ENCODE measurements at places on chromosomes 12 and 14.

GRCh38 chr12:81585787-81586186 lies 173.4 kb downstream of the PPFIA2 start:
- DNase-seq = no peak

- no peak for DNase-seq
These were observed 66.2 kb upstream of the BCL2L14 start for GRCh38 chr12:12004524-12004923.

DNA sequence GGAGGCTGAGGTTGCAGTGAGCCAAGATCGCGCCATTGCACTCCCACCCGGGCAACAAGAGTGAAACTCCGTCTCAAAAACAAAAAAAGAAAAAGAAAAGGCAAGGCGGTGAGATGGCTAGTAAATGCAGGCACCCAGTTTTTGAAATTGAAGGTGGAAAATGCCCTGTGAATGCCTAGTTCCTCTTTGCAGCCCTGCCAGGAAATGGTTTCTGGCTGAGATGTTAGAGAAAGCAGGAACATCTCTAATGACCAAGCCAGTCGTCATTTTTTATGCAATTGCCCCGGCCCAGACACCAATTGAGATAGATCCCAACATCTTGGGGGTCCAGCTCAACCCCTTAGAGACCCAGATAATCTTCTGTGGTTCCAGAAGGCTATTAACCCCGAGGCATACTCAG lies 17.0 kb downstream of the SLC8A3 start:
- DNase-seq = no peak

DNA sequence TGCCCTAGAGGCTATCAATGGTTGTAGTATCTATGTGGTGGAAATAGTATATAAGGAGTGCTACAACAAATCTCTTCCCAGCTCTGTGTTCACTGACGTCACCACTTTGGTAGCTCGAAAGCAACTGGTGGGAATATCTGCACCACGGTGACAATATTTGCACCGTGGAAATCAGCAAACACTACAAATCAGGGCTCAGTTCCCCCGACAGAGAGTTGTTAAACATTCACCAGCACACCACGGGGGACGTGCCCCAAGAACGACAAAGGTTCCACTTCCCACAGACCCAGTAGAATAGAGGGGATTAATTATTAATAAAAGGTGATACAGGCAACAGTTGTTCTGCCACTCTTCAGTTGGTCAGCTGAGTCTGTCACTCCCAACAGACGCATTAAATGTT lies 98.4 kb downstream of the CCDC60 start:
- DNase-seq = no peak

DNA sequence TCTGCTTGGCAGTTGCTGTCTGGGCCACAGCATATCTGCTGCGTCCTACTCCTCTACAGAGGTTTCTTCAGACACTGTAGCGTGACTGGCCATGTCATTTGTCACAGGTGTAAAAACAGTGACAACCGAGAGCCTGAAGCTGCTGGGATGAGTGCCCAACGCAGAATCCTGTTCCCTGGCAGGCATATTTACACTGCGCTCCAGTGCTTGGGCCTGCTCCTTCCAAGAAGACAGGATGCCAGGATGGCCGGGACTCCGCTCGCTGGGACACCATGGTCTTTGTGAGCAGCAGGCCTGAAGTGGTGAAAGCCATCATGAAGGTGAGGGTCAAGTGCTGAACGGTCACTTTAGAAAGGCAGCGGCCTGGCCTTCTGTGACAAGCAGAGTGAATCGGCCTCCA lies 171.4 kb downstream of the EMP1 start:
- no peak for DNase-seq

DNA sequence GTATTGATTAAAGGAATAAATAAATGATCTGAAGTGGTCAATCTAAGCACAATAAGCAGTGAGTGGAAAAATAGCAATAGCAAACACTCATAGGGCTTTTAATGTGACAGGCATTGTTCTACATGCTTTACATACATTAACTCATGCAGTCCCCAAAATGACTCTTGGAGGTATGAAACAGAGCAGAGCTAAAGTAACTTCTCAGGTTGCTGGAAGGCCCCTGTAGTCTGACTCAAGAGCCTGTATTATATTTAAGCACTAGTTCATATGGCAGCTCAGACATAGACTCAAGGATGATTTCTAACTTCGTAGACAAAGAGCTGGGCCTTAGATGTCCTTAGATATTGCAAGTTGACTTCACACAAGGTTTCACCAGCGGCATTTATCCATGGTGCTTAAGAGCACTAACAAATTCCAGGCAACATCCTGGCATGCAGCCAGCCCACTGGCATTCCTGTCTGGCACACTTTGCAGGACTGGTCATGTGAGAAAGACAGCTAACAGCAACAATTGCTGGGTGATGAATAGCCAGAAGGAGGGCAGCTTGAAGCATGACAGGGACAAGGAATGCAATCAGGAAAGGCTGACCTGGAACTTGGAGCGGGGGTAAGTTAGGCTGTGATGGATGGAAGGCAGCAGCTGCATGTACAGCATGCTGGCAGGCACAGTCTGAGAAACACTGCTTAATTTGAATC lies 22.9 kb upstream of the KTN1 start:
- DNase-seq = no peak

GRCh38 chr14:65879248-65880009 lies 466.9 kb downstream of the FUT8 start:
- no peak for DNase-seq

DNA sequence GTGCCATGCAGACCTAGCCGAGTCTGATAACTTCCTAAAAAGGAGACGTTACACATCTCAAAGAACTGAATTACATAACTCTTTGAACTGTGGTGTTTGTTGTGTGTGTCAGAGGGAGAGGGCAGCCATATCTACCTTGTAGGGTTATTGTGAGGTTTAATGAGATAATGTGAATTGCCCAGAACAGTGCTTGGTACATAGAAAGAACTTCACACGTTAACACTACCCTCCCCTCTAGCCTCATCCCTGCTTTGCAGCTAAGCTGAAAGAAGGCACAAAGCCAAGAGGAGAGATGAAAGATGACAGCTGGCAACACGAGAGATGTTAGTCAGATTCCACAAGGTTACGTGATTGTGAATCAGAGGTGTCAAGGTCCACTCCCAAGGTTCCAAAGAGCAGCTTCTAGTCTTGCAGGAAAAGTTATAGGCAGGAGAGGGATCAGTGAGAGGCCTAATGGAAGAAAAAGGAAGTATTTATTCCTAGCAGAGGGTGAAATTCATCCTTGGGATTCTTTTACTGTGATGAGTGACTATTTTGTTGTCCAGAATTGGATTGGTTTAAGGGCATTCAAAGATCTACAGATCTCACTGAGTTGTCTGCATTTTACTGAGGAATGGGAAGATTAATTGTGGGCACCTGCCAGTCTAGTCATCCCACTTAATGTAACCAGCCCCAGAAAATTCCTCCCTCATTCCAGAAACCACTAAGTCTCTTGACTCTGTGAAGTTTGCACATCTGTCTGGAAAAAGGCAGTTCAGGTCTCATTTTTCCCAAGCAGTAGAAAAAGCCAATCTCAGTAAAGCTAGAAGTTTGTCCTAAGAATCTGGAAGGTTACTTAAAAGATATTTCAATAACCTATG lies 25.9 kb upstream of the WNK1 start:
- DNase-seq = no peak

GRCh38 chr14:70822530-70823185 lies 13.3 kb upstream of the MAP3K9 start:
- peak; percentile 81 for DNase-seq

DNA sequence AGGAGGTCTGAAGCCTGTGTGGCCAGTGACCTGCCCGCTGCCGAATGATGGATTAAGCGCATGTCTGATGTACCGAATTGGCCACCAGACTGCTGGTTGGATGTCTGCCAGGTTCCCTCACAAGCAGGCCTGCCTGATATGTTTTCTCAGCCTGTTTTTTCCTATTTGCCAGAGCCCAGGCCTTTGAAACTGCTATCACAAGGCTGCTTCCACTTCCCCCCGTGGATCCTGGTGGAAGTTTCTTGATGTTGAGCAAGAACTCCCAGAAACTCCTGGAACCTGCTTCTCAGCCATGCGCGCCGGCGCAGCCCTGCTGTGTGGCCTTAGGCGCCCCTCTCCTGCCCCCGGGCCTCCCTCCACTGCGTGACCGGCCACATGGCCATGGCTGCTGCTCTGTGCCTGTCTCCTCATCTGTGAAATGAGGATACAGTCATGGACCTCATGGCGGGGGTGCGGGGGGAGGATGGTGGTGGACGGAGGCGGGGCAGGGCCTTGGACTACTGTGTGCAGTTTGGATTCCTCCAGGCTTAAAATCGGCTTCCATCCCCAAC lies 56.6 kb downstream of the CALM1 start:
- no peak for DNase-seq

DNA sequence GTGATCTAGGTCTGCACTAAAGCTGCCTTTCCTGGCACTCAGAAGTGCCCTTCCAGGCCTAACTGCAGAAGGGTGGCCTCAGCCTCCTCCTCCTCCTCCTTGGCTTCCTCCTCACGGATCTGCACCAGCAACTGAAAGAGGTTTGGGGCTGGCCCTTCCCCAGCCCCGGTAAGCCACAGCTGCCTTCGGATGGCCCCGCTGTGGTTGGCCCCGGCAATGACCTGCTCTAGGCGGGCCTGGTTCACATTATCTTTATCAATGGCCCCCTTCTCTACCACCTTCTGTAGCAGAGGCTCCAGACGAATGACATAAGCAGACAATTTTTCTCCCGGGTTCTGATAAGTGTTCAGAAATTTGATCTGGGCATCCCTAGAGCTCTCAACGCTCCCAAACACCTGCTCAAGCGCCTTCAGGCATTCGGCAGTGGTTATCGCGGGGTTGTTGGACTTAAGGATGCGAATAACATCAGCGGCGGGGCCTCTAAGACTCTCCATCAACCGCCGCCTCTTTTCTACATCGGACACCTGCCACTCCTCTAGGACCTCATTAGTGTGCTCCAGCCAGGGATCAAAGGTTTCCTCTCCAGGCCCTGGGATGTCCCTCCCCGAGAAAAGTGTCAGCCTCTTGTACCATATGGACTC lies 1.5 kb downstream of the PNMA1 start:
- DNase-seq = no peak

DNA sequence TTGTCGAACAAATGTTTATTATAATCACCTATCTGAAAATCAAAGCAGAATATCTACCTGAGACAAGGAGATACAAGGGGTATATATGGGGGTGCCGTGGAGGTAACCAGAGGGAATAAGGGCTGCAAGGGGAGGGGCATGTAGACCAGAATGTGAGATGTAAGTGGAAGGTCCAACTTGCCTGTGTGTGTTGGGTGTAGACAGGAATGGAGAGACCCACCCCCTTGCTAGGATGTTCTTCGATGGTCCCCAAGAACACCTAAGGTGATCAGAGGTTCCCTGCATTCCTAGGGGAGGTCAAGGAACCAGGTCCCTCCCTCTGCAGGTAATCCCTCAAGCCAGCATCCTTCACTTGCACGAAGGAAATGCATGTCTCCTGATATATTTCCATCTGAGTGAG lies 167.9 kb downstream of the DICER1 start:
- no peak for DNase-seq

DNA sequence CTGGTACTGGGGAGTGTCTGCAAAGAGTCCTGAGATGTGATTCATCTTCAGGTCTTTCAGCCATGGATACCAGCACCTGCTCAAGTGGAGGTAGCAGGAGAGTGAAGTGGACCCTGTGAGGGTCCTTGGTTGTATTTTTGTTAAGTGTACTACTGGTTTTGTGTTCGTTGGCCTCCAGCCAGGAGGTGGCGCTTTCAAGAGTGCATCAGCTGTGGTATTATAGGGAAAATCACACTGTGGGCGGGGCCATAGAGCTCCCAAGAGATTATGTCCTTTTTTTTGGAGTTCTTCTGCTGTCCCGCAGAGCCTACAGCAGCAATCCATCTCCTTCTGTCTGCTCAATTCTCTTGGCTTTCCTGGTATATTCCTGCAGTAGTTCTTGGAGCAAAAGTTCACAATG lies 66.8 kb downstream of the SPATA7 start:
- no peak for DNase-seq

DNA sequence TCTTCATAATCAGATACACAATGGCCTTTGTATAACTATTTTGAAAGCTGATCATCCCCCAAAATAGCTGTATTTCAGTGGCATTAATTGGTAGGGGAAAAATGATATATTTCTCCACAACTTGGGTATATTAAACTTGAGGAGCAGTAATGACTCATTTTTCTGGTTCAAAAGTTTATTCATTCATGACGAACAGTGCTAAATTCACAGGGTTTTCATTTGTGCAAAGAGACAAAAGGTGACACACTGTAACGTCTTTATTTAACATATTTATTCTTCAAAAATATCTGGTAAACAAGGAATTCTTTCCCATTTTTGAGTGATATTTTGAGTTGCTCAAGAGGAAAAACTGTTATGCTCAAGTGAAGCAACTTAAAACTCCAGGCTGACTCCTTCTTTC lies 415.5 kb upstream of the SOX5 start:
- DNase-seq = no peak

- no peak for DNase-seq
These were observed 18.8 kb downstream of the NCKAP5L start for GRCh38 chr12:49809381-49809905.

- DNase-seq = no peak
These were observed 26.7 kb upstream of the WSCD2 start for GRCh38 chr12:108102363-108102762.

- DNase-seq = no peak
These were observed 99.4 kb downstream of the ETV6 start for GRCh38 chr12:11748903-11749302.

GRCh38 chr14:89952576-89952975 lies 2.0 kb downstream of the EFCAB11 start:
- DNase-seq = no peak

- no peak for DNase-seq
These were observed 62.4 kb upstream of the TBPL2 start for GRCh38 chr14:55502746-55503284.

DNA sequence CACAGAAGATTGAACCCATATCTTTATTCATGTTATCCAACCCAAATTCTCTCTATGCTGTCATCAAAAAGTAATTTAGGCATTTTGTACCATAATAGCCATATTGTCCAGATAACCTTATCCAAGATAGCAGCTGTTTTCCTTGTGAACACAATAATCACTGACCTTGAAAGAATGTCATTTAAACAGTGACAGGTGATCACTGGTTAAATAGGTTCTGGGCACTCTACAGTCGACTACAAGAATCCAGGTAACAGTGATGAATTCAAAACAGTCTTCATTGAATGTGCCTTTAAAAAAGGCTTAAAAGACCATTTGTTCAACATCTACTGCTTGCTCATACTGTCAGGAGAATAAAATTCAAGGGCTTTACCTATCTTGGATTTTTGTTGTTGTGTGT lies 4.6 kb upstream of the SPX start:
- DNase-seq = no peak

DNA sequence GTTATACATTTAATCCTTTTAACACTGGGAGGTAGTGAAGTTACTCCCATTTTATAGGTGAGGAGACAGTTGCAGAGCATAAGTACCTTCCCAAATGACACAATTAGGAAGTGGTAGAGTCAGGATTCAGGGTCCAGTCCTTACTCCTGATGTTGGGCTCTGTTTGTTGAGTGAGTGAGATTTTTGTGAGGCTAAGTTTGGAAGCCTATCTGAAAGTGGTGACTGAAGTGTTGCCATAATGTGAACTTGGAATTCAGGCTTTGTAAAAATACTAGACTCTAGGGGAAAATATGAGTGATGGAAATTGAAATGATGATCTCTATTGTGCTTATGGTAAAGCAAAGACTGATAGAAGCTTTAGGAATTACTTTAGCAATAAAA lies 2.2 kb downstream of the NUDT4 start:
- DNase-seq = no peak
